ENCODE measurements at places on chromosomes 13 and 19. TPM values are rescaled to one million over a fixed set of nuclear protein-coding genes. Genes with fewer than 3 reads are reported as not detected.

NLRP9 gene
- not detected for total RNA-seq

CACNG7 gene
- total RNA-seq = not detected

LGALS14 gene
- not detected for total RNA-seq

PDCD5 gene
- total RNA-seq = 159 TPM

GJA3 gene
- not detected for total RNA-seq

CPAMD8 gene
- total RNA-seq = 0.11 TPM

MCOLN1 gene
- 17.7 TPM for total RNA-seq

ZNF382 gene
- 13.3 TPM for total RNA-seq

ANKRD24 gene
- 0.73 TPM for total RNA-seq

SCEL gene
- total RNA-seq = not detected

GPC6 gene
- total RNA-seq = not detected

CGB8 gene
- not detected for total RNA-seq

MRPS31 gene
- 37.3 TPM for total RNA-seq

NLRP7 gene
- not detected for total RNA-seq

CXCL17 gene
- not detected for total RNA-seq

C19orf67 gene
- not detected for total RNA-seq

FLT1 gene
- total RNA-seq = 1.3 TPM

BRCA2 gene
- 28.4 TPM for total RNA-seq

SULT2B1 gene
- total RNA-seq = not detected

KBTBD7 gene
- 8.3 TPM for total RNA-seq

PEG3 gene
- 0.05 TPM for total RNA-seq

PDX1 gene
- total RNA-seq = not detected

POSTN gene
- not detected for total RNA-seq

MAMSTR gene
- 1.3 TPM for total RNA-seq

ELSPBP1 gene
- not detected for total RNA-seq

PRR22 gene
- total RNA-seq = 6.0 TPM

CALR3 gene
- not detected for total RNA-seq

MBNL2 gene
- total RNA-seq = 11.6 TPM

SYNGR4 gene
- total RNA-seq = not detected

MIDN gene
- total RNA-seq = 88.4 TPM

IGSF23 gene
- total RNA-seq = not detected

CGB2 gene
- not detected for total RNA-seq
